ENCODE measurements at places on chromosomes 6 and 20.
A peak's percentile ranks its signal among the peaks of the same experiment; 100 is the strongest.

DNA sequence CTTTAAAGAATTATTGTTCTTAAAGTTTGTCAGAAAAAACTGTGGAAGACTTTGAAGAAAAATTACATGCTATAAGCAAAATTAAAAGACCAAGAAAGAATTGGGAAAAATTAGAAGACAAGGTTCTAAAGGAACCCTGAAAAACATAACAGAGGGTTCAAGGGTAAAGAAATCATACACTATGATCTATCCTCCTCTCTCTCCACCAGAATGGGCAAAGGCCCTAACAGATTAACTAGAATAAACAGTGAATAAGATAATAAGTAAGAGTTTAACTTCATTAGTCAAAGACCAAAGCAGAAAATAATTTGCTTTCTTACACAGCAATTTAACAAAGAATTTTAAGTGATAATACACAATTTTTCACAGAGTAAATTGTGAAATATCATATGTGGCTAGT, 201.2 kb upstream of the PDE10A start:
- DNase-seq = no peak

DNA sequence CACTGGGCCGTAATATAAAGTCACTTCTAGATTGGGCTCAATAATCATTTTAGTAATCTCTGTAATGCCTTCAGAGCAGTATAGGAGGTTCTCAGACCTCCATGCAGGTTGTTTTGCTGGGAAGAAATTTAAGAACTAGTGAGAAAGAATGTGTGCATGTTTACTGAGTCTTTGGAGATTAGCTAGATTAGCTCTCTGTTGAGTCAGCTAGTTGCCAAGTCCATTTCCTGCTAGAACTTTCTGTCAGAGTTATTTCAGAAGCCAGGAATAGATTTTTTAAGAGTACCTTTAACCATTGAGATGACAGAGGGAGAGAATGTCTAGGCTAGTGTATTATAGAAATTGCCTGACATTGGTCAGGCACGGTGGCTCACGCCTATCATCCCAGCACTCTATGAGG, 33.3 kb downstream of the ORC3 start:
- DNase-seq = no peak

DNA sequence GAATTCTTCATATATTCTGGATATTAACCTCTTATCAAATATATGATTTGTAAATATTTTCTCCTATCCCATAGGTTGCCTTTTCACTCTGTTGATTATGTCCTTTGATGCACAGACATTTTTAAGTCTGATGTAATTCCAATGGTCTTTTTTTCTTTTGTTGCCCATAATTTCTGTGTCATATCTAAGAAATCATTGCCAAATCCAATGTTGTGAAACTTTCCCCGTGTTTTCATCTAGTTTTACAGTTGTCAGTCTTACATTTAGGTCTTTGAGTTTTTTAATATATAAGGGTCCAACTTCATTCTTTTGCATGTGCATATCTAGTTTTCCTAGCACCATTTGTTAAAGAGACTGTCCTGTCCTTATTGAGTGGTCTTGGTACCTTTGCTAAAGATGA, 111.5 kb downstream of the SESN1 start:
- DNase-seq = no peak

DNA sequence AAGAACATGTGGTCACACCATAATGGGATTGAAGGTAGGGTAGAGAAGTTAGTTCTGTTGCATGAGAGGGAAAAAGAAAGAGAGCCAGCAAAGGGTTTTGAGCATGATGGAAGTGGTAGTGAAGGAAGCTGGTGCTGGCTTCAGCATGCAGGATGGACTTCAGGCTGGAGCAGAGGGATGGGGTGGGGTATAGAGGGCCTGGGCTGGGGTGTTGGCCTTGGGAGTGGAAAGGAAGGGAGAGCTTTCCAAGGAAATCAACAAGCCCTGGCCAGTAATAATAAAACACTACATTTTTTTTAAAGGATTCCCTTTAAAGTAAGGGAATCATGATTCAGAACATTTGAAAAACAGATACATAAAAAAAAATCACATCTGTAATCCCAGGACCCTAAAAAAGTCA, 61.2 kb downstream of the LAMA4 start:
- no peak for DNase-seq

GRCh38 chr6:5135788-5136376, 50.7 kb downstream of the PPP1R3G start:
- peak; percentile 8 for DNase-seq

DNA sequence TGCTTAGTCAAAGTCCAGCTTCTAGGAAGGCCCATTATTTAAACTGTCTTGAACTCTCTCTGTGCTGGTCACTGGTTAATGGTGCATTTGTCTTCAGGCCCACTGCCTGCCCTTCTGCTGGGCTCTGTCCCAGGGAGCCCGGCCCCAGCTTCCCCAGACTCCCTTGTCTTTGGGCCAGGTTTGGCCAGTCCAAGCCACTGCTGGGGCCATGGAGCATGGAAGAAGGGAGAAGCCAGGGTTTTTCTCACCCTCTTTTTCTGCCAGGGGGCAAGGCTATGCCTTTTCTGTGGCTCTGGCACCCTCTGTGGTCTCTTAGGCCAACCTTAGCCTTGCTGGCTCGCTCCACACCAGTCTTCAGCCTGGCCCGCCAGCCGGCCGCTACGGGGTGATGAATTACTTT, 390.0 kb upstream of the SULF2 start:
- no peak for DNase-seq

GRCh38 chr6:113690281-113691259, 166.6 kb upstream of the MARCKS start:
- no peak for DNase-seq

- DNase-seq = no peak
Measured at GRCh38 chr6:44258325-44258863, 1.1 kb upstream of the SLC35B2 start.

DNA sequence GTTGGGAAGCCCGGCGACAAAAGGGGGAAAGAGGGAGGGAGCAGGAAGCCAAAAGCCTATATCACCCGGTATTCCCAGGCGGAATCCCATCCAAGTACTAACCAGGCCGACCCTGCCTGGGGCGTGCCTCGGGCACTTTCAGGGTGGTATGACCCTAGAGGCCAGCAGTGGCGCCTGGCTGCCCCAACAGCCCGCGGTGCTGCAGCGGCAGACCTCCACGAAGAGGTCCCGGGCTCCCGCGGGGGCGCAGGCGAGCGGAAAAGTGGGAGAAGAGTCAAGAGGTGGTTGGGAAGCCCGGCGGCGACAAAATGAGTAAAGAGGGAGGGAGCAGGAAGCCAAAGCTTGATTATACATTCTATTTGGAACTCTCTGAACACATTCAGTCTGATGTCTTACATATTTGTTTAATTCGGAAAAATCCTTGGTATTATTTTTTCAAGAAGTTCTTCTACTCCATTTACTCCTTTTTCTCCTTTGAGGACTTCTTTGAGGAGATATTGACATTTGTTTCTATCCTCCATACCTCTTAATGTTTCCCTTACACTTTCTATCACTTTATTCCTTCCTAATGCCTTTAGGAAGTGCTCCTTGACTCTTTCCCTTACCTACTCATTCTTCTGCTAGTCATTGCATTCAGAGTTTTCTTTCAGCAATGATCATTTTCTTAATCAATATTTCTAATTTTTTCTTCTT, 11.5 kb downstream of the TREML4 start:
- DNase-seq = no peak

Data from stimulated activated CD8-positive, alpha-beta memory T cell treated with anti-CD3 and anti-CD28 coated beads, Interleukin-15, amount 100 ng/mL, for 48 hours (primary cell).